Muscle of arm (tissue), 14 donors: ENCODE measurements at places on chromosomes 11 and 22.

DNA sequence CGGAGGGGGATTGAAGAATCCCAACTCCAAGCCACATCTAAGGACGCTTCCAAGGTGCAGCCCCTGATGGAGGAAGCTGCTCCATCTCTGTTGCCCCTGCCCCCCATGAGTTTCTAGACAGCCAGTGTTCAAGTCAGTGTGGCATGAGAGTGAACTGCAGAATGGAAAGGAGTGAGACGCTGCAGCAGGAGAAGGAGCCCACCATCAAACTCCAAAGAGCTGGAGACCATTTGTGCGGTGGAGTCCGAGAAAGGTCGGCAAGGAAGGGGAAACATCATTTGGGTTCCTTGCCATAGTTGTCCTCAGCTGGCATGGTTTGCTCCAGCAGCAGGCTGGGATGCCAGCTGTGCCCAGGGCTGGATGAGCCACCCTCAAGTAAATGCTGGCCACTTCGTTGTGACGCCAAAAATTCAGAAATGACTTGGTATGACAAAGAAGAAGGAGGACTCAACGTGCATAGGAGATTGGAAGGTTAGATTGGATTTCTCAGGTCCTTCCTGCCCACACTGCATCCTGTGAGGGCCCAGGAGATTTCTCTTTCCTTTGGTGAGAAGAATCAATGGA lies 16.4 kb downstream of the APOL2 start:
- no peak for DNase-seq

DNA sequence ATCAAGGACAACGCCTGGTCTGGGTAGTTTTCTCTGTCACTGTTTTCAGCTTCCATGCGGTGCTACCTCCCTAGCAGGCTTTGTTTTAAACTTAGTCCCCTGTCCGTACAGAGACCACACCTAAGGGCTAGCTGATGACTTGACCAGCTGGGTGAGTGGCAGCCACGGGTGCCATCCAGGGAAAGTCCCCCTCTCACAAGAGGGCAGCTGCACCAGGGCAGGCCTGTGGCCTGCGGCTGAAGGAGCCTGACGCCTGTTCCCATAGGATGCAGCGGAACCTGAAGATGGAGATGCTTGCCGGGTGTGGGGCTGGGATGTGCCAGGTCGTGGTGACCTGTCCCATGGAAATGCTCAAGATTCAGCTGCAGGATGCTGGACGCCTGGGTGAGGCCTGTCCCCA lies 19.9 kb downstream of the SLC25A18 start:
- DNase-seq: no peak

DNA sequence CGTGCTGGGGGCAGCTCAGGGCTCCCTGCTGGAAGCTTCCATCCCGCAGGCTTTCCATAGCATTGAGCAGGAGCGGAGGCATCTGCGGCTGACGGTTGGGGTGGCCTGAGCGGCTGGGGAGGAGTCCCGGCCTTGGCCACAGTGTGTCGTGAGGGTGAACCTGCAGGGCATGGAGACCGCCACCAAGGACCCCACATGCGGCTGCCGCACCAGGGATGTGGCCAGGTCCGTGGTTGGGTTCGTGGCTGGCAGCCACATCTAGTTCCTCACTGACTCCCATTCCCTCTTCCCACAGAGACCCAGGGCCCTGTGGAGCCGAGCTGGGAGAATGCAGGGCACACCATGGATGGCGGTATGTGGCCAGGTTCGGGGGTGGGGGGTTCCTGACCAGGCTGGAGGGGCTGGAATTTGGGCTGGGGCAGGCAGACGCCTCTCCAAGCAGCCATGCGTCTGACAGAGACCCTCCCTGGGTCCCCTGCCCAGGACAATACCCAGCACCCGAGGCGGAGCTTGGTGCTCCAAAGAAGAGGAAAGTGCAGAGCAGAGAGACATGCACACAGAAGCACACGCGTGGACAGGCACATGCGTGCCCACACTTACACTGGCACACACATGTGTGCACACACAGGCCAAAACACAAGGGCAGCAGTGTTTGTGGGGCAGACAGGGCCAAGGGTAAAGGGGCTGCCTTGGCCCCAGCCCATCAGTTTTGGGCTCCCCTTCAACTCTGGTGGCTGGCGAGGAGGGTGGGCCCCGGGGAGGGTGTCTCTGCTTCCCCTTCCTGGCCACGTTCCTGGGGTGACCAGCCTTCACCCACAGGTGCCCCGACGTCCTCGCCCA lies 2.7 kb downstream of the MUC5B start:
- no peak for DNase-seq

DNA sequence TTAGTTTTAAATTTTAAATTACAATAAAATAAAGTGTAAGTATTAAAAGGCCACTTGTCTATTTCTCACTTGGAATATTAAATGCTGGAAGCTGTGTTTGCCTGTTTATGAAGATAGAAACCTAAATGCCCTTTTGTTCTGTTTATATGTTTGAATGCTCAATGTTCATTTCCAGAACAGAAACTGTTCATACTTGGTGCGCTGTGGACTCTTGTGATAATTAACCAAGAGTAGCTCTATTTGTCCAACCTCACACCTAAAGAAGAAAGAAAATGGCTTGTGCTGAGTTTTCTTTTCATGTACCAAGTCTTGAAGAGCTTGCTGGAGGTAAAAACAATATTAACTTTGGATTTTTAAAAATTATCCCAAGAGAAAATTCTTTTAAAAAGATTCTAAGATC lies 5.7 kb downstream of the C11orf54 start:
- no peak for DNase-seq

GRCh38 chr11:120186774-120187591 lies 23.8 kb upstream of the OAF start:
- peak; percentile 89 for DNase-seq

- DNase-seq: no peak
Observed at GRCh38 chr11:93967258-93967657, 53.9 kb upstream of the HEPHL1 start.

GRCh38 chr22:32596471-32596870 lies 121.9 kb downstream of the FBXO7 start:
- DNase-seq: no peak

DNA sequence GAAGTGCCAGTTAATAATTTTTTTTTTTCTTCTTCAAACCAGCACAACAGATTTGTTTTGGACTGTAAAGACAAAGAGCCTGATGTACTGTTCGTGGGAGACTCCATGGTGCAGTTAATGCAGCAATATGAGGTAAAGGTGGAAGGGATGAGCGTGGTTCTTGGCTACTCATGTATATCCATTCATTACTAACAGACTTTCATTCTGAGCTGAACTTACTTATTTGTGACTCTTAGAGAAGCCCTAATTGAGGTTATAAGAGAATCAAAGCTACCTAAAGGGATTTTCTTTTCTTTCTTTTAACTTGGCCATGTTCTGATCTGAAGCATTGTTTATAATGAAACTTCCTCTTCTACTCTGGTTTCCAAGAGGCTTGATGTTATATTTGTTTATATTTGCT lies 15.8 kb downstream of the PAFAH1B2 start:
- no peak for DNase-seq

GRCh38 chr11:56841210-56841810 lies 92.8 kb upstream of the OR9G4 start:
- DNase-seq: peak; percentile 62
